ENCODE measurements at places on chromosomes 2 and 18.

- DNase-seq: no peak
Observed at GRCh38 chr18:79058007-79058406, 11.2 kb upstream of the ATP9B start.

DNA sequence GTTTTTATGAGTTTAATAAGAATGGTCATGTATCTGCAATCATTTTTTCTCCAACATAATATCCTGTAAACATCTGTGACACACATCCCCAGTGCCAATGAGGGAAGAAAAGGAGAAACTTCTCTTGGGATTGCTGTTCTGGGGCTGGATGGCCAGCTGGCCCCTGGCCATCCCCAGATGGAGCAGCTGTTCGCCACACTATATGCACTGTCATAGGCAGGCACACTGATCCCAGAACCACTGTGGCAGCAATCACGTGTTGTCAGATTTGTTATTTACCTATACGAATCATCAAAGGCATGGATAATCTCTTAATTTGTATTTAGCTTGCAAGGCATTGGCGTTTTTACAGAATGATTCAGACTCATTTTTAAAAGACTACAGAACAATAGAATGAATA is 167.6 kb upstream of the ACAA2 start:
- no peak for DNase-seq

DNA sequence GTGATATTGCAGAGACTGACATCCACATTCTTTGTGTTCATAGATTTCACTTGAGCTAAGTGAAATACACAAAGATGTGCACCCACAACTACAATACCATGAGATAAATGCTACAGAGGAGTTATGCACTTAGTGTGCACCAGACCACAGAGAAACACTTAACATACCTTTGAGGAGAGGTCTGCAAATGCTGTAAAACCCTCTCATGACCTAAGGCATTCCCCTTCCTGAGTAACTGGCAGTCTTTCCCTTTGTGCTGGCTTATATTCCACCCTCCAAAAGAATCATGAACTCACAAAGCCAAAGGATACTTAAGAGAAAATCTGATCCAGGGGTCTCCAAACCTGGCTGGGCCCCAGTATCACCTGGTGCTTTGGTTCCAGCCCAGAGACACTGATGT is 16.2 kb downstream of the NXPH2 start:
- DNase-seq: no peak

GRCh38 chr2:54053830-54054229 is 61.6 kb upstream of the ACYP2 start:
- DNase-seq: no peak

GRCh38 chr18:76315722-76316230 is 179.3 kb downstream of the ZNF516 start:
- no peak for DNase-seq

- DNase-seq: no peak
Observed at GRCh38 chr2:169237286-169237685, 125.0 kb downstream of the LRP2 start.
